Smooth muscle cell of bladder (primary cell): ENCODE measurements at places on chromosomes 3 and 15. TPM values are rescaled to one million over a fixed set of nuclear protein-coding genes. Genes with fewer than 3 reads are reported as not detected.

CHRNB4 gene
- total RNA-seq = not detected in 2 replicates

SLC28A1 gene
- not detected in 2 replicates for total RNA-seq

GPR62 gene
- total RNA-seq = under 0.01 and 0.09 TPM in 2 replicates

TGM4 gene
- not detected in 2 replicates for total RNA-seq

AEN gene
- 45.1 and 75.2 TPM in 2 replicates for total RNA-seq

RASGRP1 gene
- 0.37 and 0.43 TPM in 2 replicates for total RNA-seq

ARHGAP31 gene
- total RNA-seq = 3.8 and 4.9 TPM in 2 replicates

NPAP1 gene
- not detected in 2 replicates for total RNA-seq

ACOX2 gene
- total RNA-seq = 23.3 and 25.8 TPM in 2 replicates

RHOV gene
- under 0.01 TPM in 1 of 2 replicates, not detected in the other for total RNA-seq

GOLGA8H gene
- total RNA-seq = under 0.01 and 0.14 TPM in 2 replicates

HCLS1 gene
- 7.1 and 7.2 TPM in 2 replicates for total RNA-seq

ALAS1 gene
- total RNA-seq = 38.2 and 44.9 TPM in 2 replicates

MCF2L2 gene
- total RNA-seq = 0.14 and 0.37 TPM in 2 replicates

ATP13A4 gene
- 0.18 and 0.28 TPM in 2 replicates for total RNA-seq

PLA2G4B gene
- total RNA-seq = 0.71 and 0.92 TPM in 2 replicates

CPN2 gene
- total RNA-seq = not detected in 2 replicates

TMCO5A gene
- not detected in 2 replicates for total RNA-seq

CA12 gene
- total RNA-seq = 42.1 and 108 TPM in 2 replicates

CYP1A1 gene
- total RNA-seq = 0.09 and 0.71 TPM in 2 replicates

MAP3K13 gene
- total RNA-seq = 11.9 and 13.6 TPM in 2 replicates

TPRG1 gene
- 0.43 and 0.55 TPM in 2 replicates for total RNA-seq

SPINK8 gene
- total RNA-seq = not detected in 2 replicates

COL6A6 gene
- total RNA-seq = 0.14 and 1.2 TPM in 2 replicates

ADPRH gene
- total RNA-seq = 1.7 TPM in 2 replicates

ACKR2 gene
- total RNA-seq = 0.09 and 0.28 TPM in 2 replicates

C3orf33 gene
- 2.4 and 3.0 TPM in 2 replicates for total RNA-seq

GOLGA8S gene
- under 0.01 TPM in 2 replicates for total RNA-seq

NDN gene
- 41.5 and 66.6 TPM in 2 replicates for total RNA-seq

FOXB1 gene
- total RNA-seq = not detected in 2 replicates

ITIH4 gene
- 1.2 and 1.6 TPM in 2 replicates for total RNA-seq

NUP210 gene
- total RNA-seq = under 0.01 TPM in 1 of 2 replicates, not detected in the other

CHRM5 gene
- under 0.01 TPM in 2 replicates for total RNA-seq

BNC1 gene
- total RNA-seq = 7.3 and 8.7 TPM in 2 replicates

GCNT3 gene
- 0.14 and 0.46 TPM in 2 replicates for total RNA-seq

WDR48 gene
- total RNA-seq = 28.4 and 31.6 TPM in 2 replicates

ANKRD34C gene
- not detected in 2 replicates for total RNA-seq

HMG20A gene
- total RNA-seq = 20.2 and 26.7 TPM in 2 replicates

GATM gene
- 0.14 and 0.55 TPM in 2 replicates for total RNA-seq

FSTL1 gene
- 887 and 1,090 TPM in 2 replicates for total RNA-seq

TRNT1 gene
- total RNA-seq = 22.5 and 36.0 TPM in 2 replicates

PAQR9 gene
- 0.18 TPM in 1 of 2 replicates, not detected in the other for total RNA-seq

LRRFIP2 gene
- 35.1 and 41.6 TPM in 2 replicates for total RNA-seq

RPUSD2 gene
- total RNA-seq = 11.0 and 13.4 TPM in 2 replicates

PLSCR4 gene
- total RNA-seq = 21.0 and 23.9 TPM in 2 replicates

TICRR gene
- total RNA-seq = 0.28 and 0.92 TPM in 2 replicates

TMEM41A gene
- total RNA-seq = 5.7 and 6.6 TPM in 2 replicates

ACP3 gene
- 1.2 and 1.3 TPM in 2 replicates for total RNA-seq
